ENCODE measurements at places on chromosomes 12 and 14. TPM values are rescaled to one million over a fixed set of nuclear protein-coding genes. Genes with fewer than 3 reads are reported as not detected.

Gene DPY19L2
- 1.8 TPM for total RNA-seq

Gene SARNP
- 98.7 TPM for total RNA-seq

Gene ANKRD33
- total RNA-seq: not detected

Gene SPIC
- not detected for total RNA-seq

Gene GUCY2C
- not detected for total RNA-seq

Gene HOXC12
- total RNA-seq: not detected

DNA sequence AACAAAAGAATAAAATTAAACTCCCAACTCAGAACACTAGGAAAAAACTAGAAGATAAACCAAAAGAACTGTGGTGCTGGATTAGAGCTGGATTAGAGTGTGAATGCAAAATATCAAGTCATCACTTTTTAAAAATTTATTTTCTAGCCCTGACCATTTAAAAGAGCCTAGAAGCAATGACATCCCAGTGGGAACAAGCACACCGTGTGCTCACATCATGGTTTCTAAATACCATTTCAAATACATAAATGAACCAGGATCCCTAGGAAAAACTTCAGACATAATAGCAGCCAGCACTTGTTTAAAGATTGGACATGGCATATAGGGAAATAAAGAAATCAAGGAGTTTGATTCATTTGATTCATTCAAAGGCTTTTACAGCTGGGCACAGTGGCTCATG, 30.0 kb downstream of the KDM5A start:
- no peak for DNase-seq

DNA sequence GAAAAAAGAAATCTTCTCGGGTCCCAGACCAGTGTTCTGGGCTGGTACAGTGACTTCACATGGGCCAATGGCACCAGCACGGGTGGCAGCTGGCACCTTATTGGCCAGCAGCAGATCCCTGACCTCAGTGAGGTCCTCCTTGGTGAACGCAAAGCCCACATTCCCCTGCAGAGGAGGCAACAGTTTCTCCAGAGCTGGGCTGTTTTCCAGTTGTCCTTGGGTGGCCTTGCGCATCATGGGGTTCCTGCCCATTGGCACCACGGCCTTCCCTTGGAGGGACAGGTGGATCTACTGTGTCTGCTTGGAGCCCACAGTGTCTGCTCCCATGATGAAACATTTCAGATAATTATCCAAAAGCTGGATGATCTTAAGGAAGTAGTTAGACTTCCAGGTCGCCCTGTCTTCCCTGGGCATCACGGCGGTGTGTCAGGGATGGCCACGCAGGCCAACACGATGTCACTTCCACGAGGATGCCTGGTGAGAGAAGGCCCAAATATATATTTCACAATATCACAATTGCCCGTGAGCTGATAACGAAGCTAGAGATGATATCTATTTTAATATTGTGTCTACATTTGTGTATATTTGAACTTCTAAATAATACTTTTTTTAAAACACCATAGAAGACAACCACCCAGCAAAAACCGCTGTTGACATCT, 15.8 kb downstream of the NFKBIA start:
- DNase-seq: no peak

DNA sequence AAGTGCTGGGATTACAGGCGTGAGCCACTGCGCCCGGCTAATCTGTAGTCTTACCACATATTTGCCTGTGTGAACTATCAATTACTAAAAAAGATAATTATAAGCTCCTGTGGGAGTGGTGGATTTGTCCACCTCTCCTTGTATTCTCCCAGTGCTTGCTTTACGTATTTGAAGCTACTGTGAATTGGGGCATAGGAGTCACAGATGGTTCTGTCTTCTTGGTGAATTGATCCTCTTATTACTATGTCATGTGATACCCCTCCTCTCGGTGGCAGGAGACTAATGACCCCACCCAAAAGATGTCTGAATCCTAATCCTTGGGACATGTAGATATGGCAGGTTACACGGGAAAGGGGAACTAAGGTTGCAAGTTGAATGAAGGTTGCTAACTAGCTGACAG, 11.8 kb downstream of the GPR132 start:
- DNase-seq: no peak

GRCh38 chr12:28294300-28294699, 104.0 kb downstream of the CCDC91 start:
- no peak for DNase-seq

DNA sequence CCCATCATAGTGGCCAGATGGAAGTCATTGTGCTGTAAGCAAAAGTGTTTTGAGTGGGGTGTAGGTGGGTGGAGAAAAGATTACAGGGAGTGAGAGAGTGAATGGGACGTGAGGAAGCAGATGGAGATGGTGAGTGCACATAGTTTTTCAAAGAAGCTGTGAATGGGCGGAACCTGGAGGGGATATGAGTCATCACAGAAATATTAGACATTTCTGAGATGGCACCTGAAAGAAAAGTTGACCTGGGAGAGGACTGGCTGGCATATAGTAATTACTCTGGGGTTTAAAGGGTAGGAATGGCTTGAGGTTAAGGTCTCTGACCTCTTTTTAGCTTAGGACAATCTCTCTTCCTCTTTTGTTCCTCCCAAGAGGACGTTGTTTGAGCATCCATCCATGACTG, 50.5 kb downstream of the ANO4 start:
- DNase-seq: no peak

- DNase-seq: no peak
Measured at GRCh38 chr12:2286461-2287131, 233.8 kb downstream of the CACNA1C start.

GRCh38 chr14:36784541-36784940, 122.9 kb downstream of the PAX9 start:
- no peak for DNase-seq

DNA sequence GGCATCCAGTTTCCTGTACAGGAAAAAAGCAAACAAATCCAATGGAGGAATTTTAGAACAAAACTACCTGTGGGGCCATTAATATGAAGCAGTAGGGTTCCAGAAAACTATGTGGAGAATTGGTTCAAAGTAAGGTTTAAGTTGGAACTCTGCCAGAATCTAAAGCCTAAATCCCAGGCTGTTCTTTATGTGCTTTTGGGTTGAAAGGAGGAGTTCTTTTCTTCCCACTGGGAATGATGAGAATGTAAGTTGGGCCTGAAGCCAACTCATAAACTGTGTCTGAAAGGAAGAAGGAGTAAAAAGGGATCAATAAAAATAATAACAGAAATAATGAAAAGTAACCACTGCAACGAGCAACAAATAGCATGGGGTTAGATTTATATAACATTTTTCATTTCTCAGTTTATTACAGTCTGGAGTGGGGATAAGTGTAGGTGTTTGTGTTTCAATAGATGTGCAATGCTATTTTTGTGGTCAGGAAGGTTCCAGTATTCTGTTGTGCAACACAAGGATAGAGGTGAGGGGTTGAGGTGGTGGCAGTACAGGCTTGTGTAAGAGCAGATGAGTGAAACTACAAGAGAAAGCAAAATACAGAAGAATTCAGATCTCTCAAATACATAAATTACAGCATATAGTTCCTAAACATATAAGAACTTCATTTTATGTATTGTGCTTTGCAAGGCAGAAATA, 373.6 kb downstream of the EMP1 start:
- no peak for DNase-seq

DNA sequence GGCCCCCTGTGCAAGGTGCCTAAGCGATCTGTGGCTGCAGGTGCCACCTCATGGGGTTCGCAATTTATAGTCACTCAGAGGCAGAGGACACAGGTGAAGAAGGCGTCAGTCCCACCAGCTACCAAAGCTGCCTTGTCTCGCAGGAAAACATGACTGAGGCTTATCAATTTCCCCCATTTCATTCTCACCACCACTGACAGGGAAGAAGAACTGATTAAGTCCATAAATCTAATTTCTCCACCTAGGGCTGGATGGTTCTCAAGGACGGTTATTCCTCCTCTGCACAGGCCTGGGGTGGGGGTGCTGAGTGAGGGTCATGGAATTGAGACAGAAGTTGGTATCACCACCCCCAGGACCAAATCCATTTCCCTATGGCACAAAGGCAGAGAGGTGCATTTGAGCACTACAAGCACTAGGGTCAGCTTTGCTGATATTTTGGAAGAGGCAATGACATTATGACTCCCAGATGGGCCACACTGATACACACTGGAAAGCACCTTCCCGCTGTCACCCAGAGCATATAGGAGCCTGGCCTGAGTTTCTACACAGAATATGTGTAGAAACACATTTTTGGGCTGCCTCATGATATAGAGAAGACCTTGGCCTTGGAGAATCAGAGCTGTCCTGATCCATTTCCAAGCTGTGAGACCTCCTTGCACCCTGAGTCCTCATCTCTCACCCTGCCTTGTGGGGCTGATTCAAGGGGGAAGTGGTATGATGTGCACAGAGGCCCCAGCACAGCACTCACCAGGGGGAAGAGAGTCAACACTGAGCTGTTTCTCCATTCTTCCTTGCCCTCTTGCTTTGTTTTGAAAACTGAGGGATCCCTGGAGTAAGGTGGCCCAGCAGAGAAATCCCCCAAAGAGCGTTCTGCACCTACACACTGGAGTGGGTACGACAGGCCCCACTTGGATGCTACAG, 59.4 kb downstream of the PITPNM2 start:
- DNase-seq: no peak

GRCh38 chr12:116588390-116589028, 29.3 kb downstream of the MAP1LC3B2 start:
- DNase-seq: no peak

DNA sequence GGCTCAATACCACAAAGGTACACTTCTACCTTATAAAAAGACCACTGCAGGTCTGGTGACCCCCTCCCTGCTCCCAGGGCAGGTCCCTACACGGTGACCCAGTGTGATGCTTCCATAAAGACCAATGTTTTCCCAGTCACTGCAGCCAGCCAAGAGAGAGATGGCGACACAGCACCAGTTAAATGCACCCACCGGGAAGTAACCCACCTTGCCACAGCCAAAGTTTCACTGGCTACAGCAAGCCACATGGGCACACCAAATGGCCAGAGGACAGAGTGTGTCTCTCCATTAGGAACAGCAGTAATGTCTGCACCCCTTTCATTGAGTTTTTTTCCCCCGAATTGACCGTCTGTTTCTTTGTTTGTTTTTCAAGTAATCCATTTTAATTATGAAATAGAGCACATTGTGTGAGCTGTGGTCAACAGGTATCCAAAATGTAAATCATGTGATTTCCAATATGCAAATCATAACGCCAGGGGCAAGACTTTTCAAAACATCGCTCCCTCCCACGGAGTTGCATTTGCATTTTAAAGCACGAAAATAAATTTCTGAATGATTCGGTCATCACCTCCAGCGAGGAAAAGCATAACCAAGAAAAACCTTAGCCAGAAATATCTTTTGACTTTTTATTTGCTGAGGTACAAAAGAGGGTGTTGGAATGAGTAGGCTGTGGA, 48.9 kb upstream of the EML1 start:
- no peak for DNase-seq

DNA sequence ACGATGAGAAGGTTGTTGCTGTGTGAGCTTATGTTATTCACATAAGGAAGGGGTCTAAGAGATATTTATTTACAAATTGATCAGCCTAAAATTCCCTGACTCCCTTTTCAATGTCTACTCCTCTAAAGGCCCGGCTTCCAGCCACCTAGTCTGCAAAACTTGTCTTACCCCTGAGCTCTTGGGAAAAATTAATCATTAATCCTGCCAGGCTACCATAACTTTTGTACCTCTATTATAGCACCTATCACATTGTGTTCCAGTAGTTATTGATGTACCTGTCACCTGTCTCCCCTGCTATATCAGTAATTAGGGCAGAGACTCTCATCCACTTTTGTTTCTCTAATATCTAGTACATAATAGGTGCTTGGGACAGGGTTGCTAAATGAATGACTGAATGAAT, 29.3 kb upstream of the FRS2 start:
- no peak for DNase-seq

GRCh38 chr14:58760121-58760520, 122.4 kb downstream of the DACT1 start:
- peak; percentile 59 for DNase-seq

- no peak for DNase-seq
Measured at GRCh38 chr12:2163177-2163941, 110.6 kb downstream of the CACNA1C start.

GRCh38 chr12:9363145-9363544, 154.9 kb upstream of the PZP start:
- no peak for DNase-seq

DNA sequence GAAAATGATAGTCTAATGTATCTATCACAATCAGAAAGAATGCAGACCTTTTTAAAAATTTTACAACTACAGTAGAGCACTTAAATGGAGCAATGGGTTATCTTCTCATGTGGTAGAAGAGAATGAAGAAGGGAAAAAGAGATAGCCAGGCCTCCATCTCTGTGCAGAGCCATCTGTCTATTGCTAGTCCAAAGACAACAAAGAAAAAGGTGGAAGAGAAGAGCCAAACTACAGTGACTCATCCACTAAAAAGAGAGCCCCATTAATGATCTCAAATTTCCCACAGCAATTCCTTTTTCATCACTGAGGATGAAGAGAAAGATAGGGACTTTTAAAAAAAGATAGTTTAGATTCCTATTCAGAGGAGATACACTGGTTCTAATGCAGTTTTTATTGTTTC, 232.9 kb downstream of the ATXN7L3B start:
- no peak for DNase-seq

GRCh38 chr12:106031761-106032622, 106.8 kb downstream of the NUAK1 start:
- no peak for DNase-seq

DNA sequence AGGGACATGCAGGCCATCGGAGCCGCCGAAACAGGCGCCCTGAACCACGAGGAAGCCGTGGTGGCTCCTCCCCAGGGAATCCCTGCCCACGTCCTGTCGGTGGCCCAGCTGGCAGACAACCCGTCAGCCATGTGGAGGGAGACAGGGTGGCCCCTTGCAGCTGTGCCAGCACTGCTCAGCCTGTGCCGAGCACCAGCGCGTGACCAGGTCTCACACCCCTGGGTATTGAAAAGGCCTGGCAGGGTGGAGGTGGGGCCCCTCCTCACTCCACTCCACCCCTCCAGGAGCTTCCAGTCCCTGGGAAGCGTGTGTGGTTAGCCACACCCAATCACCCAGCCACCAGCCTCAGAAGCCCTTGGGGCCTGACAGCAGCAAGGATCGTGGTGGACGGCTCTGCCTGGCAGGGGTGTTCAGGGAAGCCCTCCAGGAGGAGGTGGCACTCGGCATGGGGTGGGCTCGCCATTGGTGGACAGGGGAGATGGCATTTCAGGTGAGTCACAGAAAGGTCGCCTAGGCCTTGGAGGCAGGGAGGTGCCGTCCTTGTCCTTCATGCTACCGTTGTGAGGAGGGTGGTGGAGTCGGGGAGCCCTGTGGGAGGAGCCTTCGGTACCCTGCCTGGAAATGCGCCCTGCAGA, 12.3 kb upstream of the DLK1 start:
- DNase-seq: no peak

DNA sequence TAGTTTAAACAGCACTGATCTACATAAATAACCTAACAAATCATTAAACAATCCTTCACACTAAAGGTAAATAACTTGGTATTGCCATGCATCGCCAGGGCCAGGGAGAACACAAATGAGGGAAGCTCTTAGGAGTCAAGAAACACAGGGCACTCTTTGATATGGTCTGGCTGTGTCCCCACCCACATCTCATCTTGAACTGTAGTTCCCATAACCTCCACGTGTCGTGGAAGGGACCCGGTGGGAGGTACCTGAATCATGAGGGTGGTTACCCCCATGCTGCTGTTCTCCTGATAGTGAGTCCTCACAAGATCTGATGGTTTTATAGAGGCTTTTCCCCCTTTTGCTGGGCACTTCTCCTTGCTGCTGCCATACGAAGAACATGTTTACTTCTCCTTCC, 17.3 kb downstream of the TMEM132D start:
- DNase-seq: no peak
